ENCODE measurements at places on chromosomes 1 and 21. TPM values are rescaled to one million over a fixed set of nuclear protein-coding genes. Genes with fewer than 3 reads are reported as not detected.
A peak's percentile ranks its signal among the peaks of the same experiment; 100 is the strongest.

- peaks cover 28% of the 10 kb centered on the region for H3K4me1 ChIP-seq
- no peak overlapping the region for H3K27ac ChIP-seq
- H3K36me3 ChIP-seq, result peaks cover 38% of the 10 kb centered on the region
- no peak for DNase-seq
- no peaks in the 10 kb centered on the region for H3K27me3 ChIP-seq
Observed at GRCh38 chr1:205805082-205805711, 7.8 kb downstream of the SLC41A1 start.

RHOC gene
- 294 TPM for polyA plus RNA-seq

GRCh38 chr1:71881611-71882010 is 400.7 kb downstream of the NEGR1 start:
- no peaks in the 10 kb centered on the region for H3K4me1 ChIP-seq
- DNase-seq, result peak; percentile 45

GRCh38 chr1:200130552-200130951 is 103.0 kb downstream of the NR5A2 start:
- no peak overlapping the region for H3K4me3 ChIP-seq
- H3K4me1 ChIP-seq, result no peaks in the 10 kb centered on the region
- DNase-seq, result no peak
- H3K36me3 ChIP-seq, result no peaks in the 10 kb centered on the region
- no peaks in the 10 kb centered on the region for H3K27me3 ChIP-seq

DNA sequence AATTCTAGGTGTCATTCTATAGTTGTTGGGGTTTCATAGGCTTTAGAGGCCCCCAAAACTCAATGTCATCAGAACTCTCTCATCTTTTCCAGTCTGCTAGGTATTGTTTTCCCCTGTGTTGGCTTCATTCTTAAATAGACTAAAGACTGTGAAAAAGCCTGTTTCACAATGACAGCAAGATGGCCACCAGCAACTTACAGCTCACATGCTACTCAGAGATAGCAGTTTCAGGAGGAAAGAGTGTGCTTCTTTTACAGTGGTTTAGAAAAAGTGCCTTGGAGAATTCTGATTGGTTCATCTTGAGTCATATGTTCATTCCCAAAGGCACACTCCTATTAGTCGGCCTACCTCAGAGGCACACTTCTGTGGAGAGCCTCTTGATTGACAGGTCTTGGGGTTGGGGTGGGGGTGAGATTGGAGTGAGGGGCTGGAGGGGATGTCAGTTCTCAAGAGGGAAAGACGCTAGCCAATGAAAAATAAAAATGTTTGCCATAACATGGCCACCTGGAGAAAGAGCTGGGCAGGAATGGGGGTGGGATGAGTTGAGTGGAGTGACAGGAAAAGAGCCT is 8.5 kb downstream of the IL23R start:
- H3K27ac ChIP-seq, result no peak overlapping the region
- no peaks in the 10 kb centered on the region for H3K27me3 ChIP-seq
- H3K36me3 ChIP-seq, result no peaks in the 10 kb centered on the region
- H3K4me3 ChIP-seq, result no peak overlapping the region
- no peaks in the 10 kb centered on the region for H3K4me1 ChIP-seq

DNA sequence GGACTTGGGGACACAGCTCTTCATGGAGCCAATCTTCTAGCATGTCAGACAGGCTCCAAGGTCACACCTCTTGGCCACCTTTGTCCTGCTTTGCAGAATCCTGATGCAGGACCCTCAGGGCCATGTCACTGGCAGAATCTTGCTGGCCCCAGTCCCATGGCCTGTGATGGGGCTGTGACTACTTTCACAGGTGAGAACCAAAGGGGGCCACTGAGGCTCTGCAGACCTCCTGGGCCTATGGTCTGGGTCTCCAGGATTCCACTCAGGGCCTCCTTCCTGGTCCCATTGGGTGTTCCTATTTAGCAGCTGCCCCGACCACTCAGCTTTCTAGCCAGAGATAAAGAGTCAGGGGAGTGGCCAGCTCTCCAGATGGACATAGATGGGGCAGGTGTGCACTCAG is 238.7 kb downstream of the MATN1 start:
- H3K27ac ChIP-seq, result no peak overlapping the region
- no peaks in the 10 kb centered on the region for H3K4me1 ChIP-seq
- DNase-seq, result no peak
- no peaks in the 10 kb centered on the region for H3K36me3 ChIP-seq

DNA sequence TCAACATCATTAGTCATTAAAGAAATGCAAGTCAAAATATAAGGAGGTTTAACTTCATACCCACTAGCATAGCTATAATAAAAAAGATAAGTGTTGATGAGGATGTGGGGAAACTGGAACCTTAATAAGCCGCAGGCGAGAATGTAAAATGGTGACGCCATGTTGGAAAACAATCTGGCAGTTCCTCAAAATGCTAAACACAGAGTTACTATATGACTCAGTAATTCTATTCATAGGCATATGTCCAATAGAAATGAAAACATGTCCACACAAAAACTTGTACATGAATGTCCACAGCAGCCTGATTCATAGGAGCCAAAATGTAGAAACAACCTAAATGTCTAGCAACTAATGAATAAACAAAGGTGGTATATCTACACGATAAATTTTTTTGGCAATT is 23.2 kb downstream of the DDX59 start:
- H3K4me1 ChIP-seq, result no peaks in the 10 kb centered on the region
- H3K27ac ChIP-seq, result no peak overlapping the region
- no peaks in the 10 kb centered on the region for H3K27me3 ChIP-seq

C1orf116 gene
- 0.07 TPM for polyA plus RNA-seq

- H3K36me3 ChIP-seq, result no peaks in the 10 kb centered on the region
- no peaks in the 10 kb centered on the region for H3K4me1 ChIP-seq
- H3K27me3 ChIP-seq, result peaks cover 5% of the 10 kb centered on the region
- no peak overlapping the region for H3K27ac ChIP-seq
Observed at GRCh38 chr1:18446751-18447150, 34.0 kb upstream of the KLHDC7A start.

PRAMEF20 gene
- not detected for polyA plus RNA-seq

SNX27 gene
- 20.0 TPM for polyA plus RNA-seq

ITPKB gene
- polyA plus RNA-seq, result 23.5 TPM

PRAMEF6 gene
- not detected for polyA plus RNA-seq

- no peaks in the 10 kb centered on the region for H3K36me3 ChIP-seq
- H3K4me1 ChIP-seq, result peaks cover 2% of the 10 kb centered on the region
- DNase-seq, result no peak
- no peak overlapping the region for H3K27ac ChIP-seq
- H3K27me3 ChIP-seq, result no peaks in the 10 kb centered on the region
Observed at GRCh38 chr1:65042467-65042866, 76.1 kb upstream of the JAK1 start.

HSD3B1 gene
- polyA plus RNA-seq, result 0.42 TPM

GRCh38 chr1:2121101-2121691 is 71.0 kb downstream of the PRKCZ start:
- H3K4me3 ChIP-seq, result no peak overlapping the region
- peaks cover 12% of the 10 kb centered on the region for H3K4me1 ChIP-seq
- no peak overlapping the region for H3K27ac ChIP-seq

- peaks cover 17% of the 10 kb centered on the region for H3K4me1 ChIP-seq
- peaks cover 83% of the 10 kb centered on the region for H3K27me3 ChIP-seq
- H3K27ac ChIP-seq, result no peak within 1 kb of the TSS
- DNase-seq, result no peak
- no peak within 1 kb of the TSS for H3K4me3 ChIP-seq
Observed at GRCh38 chr1:181483285-181484195, at the start of gene CACNA1E. CACNA1E (plus strand) TSS chr1:181483517; CDS start chr1:181483745, 228 bp downstream.

DNA sequence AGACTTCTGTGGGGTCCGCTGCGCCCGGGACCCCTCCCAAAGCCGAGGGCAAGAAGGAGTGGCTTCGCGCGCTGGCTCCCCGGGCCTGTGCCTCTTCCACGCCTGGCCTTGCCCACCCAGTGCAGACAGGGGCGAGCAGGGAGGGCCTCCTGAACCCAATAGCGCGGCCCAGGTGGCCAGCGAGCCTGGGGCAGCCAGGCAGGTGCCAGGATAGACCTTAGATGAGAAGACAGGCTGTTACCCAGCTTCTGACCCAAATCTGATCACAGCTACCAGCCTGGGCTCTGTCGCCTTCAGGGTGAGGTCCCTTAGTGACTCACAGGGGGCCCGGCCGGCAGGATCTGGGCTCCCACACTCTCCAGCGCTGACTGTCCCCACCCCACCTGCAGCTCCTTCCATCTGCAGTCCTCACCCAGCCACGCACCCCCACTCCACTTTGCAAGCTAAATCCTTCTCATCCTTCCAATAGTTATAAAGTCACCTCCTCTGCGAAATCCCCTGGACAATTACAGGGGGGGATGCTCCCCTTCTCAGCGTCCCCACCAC is 9.6 kb downstream of the CLEC20A start:
- H3K4me3 ChIP-seq, result peak overlapping the region; percentile 27
- H3K27ac ChIP-seq, result no peak overlapping the region
- no peaks in the 10 kb centered on the region for H3K36me3 ChIP-seq
- DNase-seq, result no peak
- H3K27me3 ChIP-seq, result peaks cover 4% of the 10 kb centered on the region
- H3K4me1 ChIP-seq, result peaks cover 11% of the 10 kb centered on the region

DNA sequence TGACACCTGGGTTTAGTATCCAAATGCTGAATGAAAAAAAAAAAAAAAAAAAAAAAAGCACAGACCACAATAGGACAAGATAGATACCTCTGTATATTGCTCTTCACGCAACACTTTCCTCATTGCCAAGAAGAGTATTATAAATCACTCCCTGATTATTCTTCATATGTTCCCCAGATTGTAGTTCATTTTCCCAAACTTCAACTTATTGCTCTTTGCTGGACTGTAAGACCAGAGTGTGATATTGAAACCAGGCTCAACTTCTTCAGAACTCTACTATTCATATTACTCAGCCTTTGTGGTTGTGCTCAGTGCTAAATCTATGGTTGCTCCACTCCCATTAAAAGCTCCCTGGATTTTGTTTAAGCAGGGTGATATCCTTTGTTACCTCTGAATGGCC is 180.4 kb downstream of the NTMT2 start:
- no peaks in the 10 kb centered on the region for H3K27me3 ChIP-seq

DNA sequence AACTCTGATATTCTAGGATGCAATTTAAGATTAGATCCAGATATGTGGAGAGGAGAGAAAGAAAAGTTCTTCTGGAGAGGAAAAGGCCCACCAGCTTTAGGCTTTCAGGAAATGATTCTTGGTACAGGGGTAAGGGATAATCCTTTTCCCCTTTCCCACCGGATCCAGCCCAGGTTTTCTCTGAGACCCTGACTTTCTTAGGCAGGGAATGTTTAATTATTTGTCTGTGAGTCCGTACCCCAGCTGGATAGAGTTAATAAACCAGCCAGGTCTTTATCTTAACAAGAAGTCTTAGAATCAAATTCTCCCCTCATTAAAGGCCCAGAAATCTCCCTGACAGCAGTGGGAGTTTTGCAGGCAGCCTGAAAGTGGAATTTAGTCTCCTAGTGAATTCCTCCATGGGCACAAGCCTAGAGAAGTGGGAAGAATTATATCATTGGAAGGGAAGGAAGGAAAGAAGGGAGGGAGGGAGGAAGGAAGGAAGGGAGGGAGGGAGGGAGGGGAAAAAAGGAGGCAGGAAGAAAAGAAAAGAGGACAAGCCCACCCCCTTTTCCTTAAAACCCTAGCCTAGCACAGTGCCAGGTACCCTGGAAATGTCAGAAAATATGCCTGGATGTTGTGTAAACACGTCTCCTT is 189.0 kb downstream of the PLPP3 start:
- no peaks in the 10 kb centered on the region for H3K4me1 ChIP-seq
- DNase-seq, result no peak
- H3K36me3 ChIP-seq, result no peaks in the 10 kb centered on the region
- H3K27ac ChIP-seq, result no peak overlapping the region
- no peaks in the 10 kb centered on the region for H3K27me3 ChIP-seq

DNA sequence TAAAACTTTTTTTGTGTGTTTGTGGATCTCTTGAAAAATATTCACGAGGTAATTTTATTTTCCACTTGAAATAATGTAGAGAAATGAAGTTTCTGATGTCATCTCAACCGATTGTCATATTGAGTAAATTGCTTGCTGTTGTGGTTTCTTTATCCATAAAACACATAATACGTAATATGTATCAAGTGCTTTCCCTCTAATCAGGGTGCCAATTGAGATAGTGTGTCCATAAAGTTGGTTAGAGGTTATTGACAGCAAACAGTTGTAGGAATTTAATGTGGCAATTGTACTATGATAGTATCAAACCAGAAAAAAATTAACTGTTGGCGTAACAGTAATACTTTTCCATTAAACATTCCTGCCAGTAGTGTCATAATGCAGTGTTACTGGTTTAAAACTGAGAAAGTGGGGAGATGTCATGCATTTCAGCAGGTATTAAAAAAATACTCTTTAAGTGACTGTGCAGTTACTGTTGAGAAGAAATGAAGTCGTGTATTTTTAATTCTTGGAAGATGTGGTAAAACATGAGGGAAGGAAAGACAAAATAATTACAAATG is 38.3 kb downstream of the USP25 start:
- H3K27me3 ChIP-seq, result no peaks in the 10 kb centered on the region
- no peak for DNase-seq
- no peak overlapping the region for H3K4me3 ChIP-seq
- no peaks in the 10 kb centered on the region for H3K36me3 ChIP-seq

NUF2 gene
- polyA plus RNA-seq, result 13.0 TPM

- no peaks in the 10 kb centered on the region for H3K36me3 ChIP-seq
- H3K4me1 ChIP-seq, result peaks cover 15% of the 10 kb centered on the region
- peak; percentile 93 for DNase-seq
- no peaks in the 10 kb centered on the region for H3K27me3 ChIP-seq
Observed at GRCh38 chr1:234676103-234676594, 66.2 kb upstream of the IRF2BP2 start.

OR2W3 gene
- polyA plus RNA-seq, result 1.2 TPM

LRRC41 gene
- 65.5 TPM for polyA plus RNA-seq

ZSWIM5 gene
- polyA plus RNA-seq, result 0.25 TPM

GRCh38 chr1:234217316-234217840 is 155.9 kb upstream of the COA6 start:
- H3K36me3 ChIP-seq, result no peaks in the 10 kb centered on the region
- peaks cover 29% of the 10 kb centered on the region for H3K4me1 ChIP-seq
- H3K4me3 ChIP-seq, result no peak overlapping the region
- H3K27ac ChIP-seq, result no peak overlapping the region

- peak overlapping the region; percentile 97 for H3K27ac ChIP-seq
- no peaks in the 10 kb centered on the region for H3K36me3 ChIP-seq
- H3K27me3 ChIP-seq, result no peaks in the 10 kb centered on the region
- no peak for DNase-seq
- peaks cover 32% of the 10 kb centered on the region for H3K4me1 ChIP-seq
Observed at GRCh38 chr1:162629077-162629627, 3.1 kb upstream of the DDR2 start.

DNA sequence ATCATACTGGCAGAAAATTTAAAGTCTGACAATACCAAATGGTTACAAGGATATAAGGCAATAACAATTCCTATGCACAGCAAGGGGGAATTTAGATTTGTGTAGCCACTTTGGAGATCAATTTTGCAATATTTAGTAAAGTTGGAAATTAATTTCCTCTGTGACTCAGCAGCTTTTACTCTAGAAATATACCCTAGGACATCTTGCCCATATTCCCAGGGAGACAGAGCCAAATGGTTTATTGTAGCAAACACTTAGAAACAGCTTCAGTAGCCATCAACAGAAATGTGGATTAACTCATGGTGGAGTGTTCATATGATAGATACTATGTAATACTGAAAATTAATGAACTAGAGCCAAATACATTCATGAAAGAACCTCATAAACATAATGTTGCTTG is 104.6 kb downstream of the BACH1 start:
- DNase-seq, result no peak
- no peaks in the 10 kb centered on the region for H3K27me3 ChIP-seq
- no peak overlapping the region for H3K4me3 ChIP-seq
- no peaks in the 10 kb centered on the region for H3K4me1 ChIP-seq

Data from muscle of leg (tissue), 16 donors.